ENCODE measurements at places on chromosomes 3 and 15. TPM values are rescaled to one million over a fixed set of nuclear protein-coding genes. Genes with fewer than 3 reads are reported as not detected.

DNA sequence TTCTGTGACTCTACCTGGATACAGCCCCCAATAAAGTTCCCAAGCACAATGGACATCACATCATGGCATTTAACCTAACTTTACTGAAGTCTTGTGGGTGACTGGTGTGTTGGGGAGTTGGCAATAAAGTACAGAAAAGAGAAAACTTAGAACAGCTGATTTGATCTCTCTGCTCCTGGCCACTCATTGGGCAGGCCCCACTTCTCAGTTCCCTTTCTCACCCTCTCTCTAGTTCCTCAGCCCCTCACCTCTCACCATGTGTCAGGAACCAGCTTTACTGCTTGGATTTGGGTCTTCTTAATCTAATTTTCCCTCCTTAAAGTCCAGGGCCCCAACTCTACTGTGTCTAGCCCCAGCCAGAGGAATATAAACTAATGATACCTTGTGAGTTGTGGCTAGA, 713 bp upstream of the MUC13 start:
- no peak for DNase-seq

DNA sequence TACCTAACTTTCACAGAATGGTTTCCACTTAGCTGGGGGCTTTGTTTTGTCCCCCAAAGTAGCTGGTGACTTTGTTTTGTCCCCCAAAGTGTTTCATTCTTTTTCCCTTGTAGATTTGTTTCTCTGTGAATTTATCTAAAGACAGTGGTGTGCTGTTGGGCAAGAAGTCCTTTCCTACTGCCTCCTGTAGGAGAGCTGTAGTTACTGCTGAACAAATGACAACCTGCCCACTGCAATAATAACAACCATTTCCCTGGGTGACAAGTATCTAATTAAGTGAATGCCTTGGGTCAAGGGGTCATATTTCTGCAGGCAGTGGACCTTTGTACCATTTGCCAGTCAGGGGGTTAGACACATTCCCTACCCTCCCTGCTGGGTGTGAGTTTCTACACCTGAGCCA, 125.4 kb upstream of the BFSP2 start:
- DNase-seq, result no peak

GRCh38 chr3:177932750-177933660, 603.2 kb upstream of the KCNMB2 start:
- DNase-seq, result no peak

Gene VIPR1
- 2.2 TPM for total RNA-seq

- no peak for DNase-seq
Observed at GRCh38 chr3:156631323-156631722, 43.1 kb upstream of the TIPARP start.

Gene ZNF662
- total RNA-seq, result not detected

GRCh38 chr3:176661432-176661964, 535.8 kb downstream of the TBL1XR1 start:
- no peak for DNase-seq

Gene TMEM40
- not detected for total RNA-seq

Gene CCR8
- not detected for total RNA-seq

- DNase-seq, result no peak
Observed at GRCh38 chr3:174132006-174132405, 727.1 kb upstream of the NAALADL2 start.

DNA sequence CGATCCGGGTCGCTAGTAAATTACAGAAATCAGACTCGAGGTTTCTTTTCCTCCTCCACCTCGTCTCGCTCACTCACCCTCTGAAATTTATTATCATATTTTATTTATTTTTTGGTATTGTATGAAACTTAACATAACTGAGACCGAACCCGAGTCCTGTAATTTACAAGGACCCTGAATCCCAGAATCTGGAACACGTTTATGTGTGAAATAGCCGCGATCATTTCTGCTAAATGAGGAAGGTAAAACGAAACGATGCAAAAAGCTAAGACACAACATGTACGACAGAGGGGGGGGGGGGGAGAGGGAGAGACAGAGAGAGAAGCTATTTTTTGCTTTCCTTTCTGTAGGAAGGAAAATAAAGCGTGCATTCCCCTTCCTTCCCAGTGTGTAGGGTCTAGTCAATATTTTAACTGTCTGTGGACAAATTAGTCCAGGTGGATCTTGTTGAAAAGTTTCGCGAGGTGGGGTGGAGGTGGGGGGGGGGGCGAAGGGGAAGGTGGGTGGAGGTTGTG, 1.6 kb downstream of the BBX start:
- DNase-seq, result no peak

GRCh38 chr3:8756671-8757070, 12.7 kb downstream of the OXTR start:
- no peak for DNase-seq

Gene TLR9
- total RNA-seq, result not detected

DNA sequence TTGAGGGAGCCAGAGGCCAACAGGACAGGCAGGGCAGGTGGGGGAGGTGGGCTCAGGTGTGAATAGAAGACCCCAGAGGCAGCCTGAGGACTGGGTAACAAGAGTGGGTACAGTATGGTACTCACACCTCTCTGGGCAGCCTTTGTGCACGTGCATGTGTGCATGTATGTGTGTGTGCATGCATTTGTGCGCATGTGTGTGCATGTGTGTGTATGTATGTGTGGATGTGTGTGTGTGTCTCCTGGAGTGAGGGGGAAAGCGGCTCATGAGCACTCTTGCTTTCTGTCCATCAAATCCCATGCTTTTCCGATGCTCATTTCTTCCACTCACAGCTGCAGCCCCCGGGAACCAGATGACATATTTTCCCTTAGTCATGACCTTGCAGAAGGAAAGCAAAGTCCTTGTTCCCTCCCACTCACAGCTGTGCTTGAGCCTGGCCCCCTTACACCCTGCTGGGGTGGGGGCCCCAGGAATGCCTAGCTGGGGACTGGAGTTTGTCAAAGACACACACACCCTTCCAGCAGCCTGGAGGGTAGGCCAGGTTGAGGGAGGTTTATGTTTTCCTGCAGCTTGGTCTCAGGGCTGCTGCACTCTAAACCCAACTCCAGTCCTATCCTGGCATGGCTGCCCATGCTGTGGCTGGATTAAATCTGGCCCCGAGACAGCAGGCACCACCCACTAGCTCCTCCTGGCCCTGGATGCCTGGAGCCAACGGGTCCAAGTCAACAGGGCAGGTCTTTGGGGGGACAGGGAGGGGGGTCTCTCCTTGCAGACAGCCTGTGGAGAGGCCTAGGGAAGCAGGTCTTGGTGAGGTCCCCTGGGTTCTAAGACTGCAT, 22.5 kb downstream of the CCDC33 start:
- no peak for DNase-seq

DNA sequence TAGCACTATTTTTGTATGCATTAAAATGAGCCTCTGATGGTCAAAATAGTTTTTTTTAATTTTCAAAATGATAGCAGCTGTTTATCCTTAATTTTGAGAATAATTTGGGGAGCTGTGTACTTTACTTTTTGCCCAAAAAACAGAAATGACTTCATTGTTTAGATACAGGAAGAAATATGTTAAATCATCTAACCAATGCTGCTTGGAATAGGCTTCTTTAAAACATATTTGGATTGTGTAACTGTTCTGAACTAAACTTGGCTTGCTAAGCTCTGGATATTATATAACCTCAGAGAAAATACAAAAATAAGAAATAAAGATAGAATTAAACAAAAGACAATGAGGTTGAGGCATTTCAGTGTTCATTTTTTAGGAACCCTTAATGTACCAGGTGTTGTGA, 119.3 kb downstream of the SERPINI1 start:
- DNase-seq, result no peak

- no peak for DNase-seq
Observed at GRCh38 chr3:180875124-180875698, 37.3 kb upstream of the FXR1 start.

Gene FOXL2
- 2.2 TPM for total RNA-seq

DNA sequence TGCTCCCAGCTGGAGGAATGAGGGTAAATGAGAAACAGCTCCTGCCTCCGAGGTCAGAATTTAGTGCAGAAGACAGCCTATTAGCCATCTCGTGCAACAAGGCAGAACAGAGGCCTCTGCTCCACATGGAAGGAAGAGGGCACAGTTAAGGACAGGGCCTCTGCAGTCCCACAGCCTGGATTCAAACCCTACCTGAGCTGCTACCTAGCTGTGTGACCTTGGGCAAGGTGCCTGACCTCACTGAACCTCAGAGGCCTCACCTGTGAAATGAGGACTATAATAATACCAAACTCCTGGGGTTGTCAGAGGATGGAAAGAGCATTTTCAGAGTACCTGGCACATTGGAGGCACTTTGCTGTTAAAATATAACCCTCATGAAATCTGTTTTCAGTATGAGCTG, 285.7 kb upstream of the CTNNB1 start:
- no peak for DNase-seq

GRCh38 chr3:69143612-69144011, 21.2 kb upstream of the LMOD3 start:
- DNase-seq, result no peak

Gene STXBP5L
- 1.5 TPM for total RNA-seq

DNA sequence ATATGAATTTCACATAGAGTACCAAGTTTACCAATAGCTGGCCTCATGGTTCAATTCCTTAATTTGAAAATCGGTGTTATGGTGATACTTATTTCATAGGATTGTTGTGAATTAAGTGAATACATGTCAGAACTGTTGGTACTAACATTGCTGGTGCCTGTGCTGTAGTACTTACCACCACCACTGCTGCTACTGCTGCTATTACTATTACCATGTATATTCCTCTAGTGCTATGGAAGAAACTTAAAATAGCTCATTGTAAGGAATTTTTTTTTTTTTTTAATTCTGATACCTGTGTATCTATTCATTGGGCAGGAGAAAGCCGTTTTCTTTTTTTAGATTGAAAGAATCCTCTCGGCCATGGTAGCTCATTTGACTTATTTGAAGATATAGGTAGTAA, 3.6 kb downstream of the FYTTD1 start:
- DNase-seq, result no peak

Gene ACP3
- total RNA-seq, result 0.62 TPM

- no peak for DNase-seq
Observed at GRCh38 chr3:80994085-80994665, 767.3 kb downstream of the GBE1 start.

- no peak for DNase-seq
Observed at GRCh38 chr3:81516042-81516441, 245.4 kb downstream of the GBE1 start.

Gene NDN
- total RNA-seq, result 53.5 TPM

Gene SLC28A1
- total RNA-seq, result not detected

Gene FAM107A
- 0.07 TPM for total RNA-seq

Gene PLS1
- 13.8 TPM for total RNA-seq

DNA sequence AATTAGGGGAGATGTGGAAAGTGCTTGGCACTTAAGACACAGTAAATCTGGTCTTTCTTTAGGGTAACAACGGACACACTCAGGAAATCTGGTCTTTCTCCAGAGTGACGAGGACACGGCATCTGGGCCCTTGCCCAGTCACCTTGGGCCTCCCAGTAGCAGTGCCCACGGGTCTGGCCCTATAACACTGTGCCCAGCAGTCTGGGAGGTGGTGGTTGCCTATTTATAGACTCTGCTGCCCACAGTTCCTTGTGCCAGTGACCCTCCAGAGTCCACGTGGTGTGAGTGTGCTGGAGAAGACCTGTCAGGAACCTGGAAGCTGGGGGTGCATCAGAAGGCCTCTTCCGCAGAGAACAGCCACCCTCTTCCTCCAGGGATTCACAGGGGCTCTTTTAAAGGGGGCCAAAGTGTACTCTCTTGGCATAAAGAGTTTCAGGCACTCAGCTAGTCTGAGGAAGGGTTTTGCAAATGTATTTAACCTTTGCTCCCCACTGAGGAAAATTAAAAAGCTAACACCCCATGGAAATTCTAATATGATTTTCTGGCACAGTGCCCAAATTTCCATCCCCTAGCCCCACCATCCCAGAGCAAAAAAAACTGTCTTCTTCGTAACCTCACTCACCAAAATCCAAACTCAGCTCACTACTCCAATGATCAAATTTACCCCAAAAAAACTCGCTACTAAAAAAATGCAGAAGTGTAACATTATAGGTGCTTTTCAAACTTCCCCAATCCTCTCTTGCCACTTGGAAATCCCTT, 15.4 kb downstream of the WNT5A start:
- no peak for DNase-seq

DNA sequence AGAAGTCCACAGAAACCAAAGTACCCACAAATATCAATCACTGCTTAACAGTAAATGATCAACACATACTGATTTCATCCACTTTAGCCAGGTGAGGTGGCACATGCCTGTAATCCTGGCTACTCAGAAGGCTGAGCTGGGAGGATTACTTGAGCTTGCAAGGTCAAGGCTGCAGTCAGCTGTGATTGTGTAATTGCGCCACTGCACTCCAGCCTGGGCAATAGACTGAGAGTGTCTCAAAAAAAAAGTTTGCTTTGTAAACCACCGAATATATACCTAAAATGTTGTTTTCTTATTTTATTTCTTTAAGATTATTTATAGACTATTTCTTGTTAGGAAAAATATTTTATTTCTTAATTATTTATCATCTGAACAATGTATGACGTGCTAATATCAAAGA, 8.7 kb upstream of the ATP13A4 start:
- DNase-seq, result no peak

GRCh38 chr15:63930034-63930433, 96.3 kb upstream of the HERC1 start:
- DNase-seq, result no peak

DNA sequence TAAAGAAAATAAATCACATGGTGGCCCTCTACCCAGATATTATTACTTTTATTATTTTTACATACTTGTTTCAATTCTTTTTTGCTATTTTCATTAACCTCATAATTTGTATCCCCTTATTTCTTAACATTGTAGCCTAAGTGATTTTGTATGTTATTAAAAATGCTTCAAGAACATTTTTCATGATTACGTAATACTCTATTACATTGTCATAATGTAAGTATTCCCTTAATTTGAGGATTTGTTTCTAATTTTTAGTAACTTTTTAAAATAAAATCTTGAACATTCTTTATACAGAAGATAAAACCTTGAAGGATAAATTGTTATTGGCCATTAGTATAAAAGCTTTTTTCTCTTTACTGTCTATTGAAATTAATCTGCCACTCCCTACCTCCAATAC, 89.0 kb downstream of the DCUN1D1 start:
- no peak for DNase-seq

Gene CYP8B1
- total RNA-seq, result not detected

Gene SPINK8
- total RNA-seq, result not detected

Gene SNX4
- 22.9 TPM for total RNA-seq

- DNase-seq, result no peak
Observed at GRCh38 chr3:73144276-73144675, 82.8 kb downstream of the EBLN2 start.

- no peak for DNase-seq
Observed at GRCh38 chr3:37645517-37646380, 215.9 kb upstream of the CTDSPL start.

- DNase-seq, result no peak
Observed at GRCh38 chr15:50164458-50164857, 17.5 kb upstream of the SLC27A2 start.

Gene COLQ
- 1.00 TPM for total RNA-seq

All from H7 (cell line).